Left ventricle myocardium inferior (tissue), 1 donor: ENCODE measurements at places on chromosomes 2 and 18. TPM values are rescaled to one million over a fixed set of nuclear protein-coding genes. Genes with fewer than 3 reads are reported as not detected.

DNA sequence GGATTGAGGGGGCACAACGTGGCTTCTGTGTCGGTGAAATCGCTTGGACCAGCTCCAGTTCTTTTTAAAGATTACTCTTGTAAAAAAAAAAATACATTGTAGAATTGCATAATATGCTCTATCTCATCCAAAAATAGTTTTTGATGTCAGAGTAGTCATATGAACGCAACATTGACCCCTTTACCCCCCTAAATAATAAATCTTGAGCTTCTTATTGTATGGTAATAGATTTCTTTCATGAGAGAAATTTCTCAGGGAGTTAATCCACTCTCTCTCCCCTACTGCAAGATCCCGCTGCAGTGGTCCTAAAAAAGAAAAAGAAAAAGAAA lies 50.2 kb upstream of the PAIP2B start:
- no peak for DNase-seq

- DNase-seq = no peak
Measured at GRCh38 chr2:129457277-129457818, 522.1 kb upstream of the RAB6C start.

- DNase-seq = peak; percentile 5
Measured at GRCh38 chr18:79487801-79488201, 92.1 kb downstream of the NFATC1 start.

DNA sequence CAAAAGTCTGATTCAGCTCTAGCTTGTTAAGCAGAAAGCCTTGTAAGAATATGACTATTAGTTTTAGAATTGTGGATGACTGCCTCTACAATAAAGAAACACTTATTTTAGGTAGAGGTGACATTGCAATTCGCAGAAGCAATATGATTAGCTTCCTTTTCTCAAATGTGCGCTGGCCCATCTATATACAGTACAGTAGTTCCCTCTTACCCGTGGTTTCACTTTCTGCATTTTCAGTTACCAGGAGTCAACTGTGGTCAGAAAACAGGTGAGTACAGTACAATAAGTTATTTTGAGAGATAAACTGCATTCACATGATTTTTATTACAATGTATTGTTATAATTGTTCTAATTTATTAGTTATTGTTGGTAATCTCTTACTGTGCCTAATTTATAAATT lies 405.1 kb downstream of the GPD2 start:
- no peak for DNase-seq

DNA sequence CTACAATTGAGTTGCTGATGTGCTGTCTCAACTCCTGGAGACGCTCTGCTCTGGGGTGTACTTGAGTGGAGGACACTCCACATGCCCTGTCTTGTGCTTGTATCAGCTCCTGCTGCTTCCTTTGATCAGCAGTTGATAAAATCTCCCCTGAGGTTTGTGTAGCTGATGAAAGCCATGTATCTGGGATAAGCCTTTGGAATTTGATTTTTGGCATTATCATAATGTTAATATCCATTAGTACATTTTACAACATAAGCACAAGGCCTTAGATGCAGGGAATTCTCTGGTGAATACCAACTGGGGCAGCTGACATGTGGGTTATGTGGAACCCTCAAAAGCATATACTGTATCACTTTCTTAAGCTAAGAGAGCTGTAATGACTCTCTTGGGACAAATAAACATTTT lies 222.7 kb upstream of the ITGA4 start:
- DNase-seq = no peak

GRCh38 chr2:147141930-147142329 lies 702.9 kb upstream of the ACVR2A start:
- no peak for DNase-seq

DNA sequence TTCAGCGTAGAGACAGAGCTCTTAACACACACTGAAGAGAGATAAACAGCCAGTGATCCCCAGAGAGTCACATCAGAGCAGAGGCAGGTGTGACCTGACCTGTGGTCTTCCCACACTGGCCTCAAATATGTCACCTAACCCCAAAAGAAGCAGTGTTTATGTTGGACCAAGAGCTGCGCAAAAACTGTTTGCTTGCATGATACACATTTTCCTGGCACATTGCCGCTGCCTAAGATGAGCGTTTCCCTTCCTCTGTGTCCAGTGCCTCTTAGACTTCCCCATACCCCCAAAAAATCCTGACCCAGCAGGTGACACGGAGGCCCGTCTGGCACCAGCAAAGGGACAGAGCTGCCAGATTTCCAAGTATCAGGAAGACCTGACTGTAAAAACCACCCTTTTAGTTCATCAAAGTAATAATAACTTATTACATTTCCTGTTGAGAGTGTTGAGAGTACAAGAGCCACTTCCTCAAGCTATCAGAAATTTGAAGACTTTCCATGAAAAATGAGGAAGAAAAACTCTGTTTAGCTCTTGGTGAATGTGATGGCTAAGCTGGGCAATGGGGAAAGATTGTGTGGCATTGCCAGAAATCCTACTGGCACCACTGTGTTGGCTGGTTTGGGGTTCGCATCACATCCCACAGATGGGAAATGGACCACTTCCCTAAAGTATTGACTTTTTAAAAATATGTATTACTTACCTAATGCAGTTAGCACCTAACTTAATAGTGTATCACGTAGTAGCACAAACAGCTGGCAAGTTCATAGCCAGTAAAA lies 6.7 kb downstream of the TNFRSF11A start:
- DNase-seq = peak; percentile 40

Gene CFAP221
- 1.0 TPM for total RNA-seq

Gene NYAP2
- total RNA-seq = not detected

Gene PDCD1
- total RNA-seq = 3.3 TPM

Gene GRHL1
- total RNA-seq = 0.69 TPM

Gene FAM237A
- not detected for total RNA-seq

Gene REG3A
- not detected for total RNA-seq

Gene NAGK
- total RNA-seq = 46.7 TPM
